Cortex of kidney (tissue), 1 donor: ENCODE measurements at places on chromosomes 4 and X.

DNA sequence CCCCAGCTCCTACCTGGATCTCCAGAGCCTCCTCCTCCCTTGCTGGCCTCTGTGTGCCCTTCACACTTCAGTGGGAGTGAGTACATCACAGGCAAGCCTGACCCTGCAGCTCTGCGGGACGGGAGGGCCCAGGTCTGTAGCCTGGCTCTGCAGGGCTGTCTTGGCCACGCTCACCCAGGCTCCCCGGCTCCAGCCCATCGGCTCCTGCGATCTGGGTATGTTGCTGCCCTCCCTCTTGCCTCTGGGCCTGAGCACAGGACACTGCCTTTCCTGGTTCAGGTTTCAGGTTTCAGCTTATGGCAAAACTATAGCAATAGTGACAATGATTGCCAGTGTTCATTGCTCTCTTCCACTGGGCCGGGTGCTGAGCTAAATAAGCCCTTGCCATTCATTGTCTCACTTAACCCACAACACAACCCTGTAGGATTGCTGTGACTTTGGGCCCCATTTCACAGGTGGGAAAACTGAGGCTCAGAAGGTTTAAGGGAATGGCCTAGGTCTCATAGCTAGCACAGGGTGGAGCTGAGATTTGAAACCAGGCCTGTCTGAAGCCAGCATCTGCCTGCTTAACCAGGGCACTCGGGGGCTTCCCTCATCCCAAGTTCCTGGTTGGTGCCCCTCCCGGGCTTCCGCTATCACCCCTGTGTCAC is 44.6 kb upstream of the SORCS2 start:
- DNase-seq = no peak

DNA sequence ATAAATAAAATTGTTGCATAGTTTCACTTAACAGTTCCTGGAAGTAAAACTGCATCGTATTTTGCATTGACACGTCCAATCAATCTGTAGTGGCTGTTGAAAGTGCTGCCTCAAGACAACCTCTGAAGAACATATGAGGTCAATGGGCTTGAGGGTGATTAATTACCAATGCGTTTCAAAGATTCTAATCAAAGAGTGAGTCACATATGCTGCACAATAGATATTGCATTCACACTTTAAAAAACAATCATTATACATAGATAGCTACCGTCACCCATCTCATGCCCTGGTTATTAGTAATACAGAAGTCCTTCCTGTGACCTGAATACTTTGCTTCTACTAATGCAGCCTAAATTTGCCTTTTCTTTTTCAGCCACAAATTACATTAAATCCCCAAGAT is 743.3 kb upstream of the SLIT2 start:
- DNase-seq = no peak

- no peak for DNase-seq
Observed at GRCh38 chrX:21770631-21771321, 12.9 kb upstream of the SMPX start.

DNA sequence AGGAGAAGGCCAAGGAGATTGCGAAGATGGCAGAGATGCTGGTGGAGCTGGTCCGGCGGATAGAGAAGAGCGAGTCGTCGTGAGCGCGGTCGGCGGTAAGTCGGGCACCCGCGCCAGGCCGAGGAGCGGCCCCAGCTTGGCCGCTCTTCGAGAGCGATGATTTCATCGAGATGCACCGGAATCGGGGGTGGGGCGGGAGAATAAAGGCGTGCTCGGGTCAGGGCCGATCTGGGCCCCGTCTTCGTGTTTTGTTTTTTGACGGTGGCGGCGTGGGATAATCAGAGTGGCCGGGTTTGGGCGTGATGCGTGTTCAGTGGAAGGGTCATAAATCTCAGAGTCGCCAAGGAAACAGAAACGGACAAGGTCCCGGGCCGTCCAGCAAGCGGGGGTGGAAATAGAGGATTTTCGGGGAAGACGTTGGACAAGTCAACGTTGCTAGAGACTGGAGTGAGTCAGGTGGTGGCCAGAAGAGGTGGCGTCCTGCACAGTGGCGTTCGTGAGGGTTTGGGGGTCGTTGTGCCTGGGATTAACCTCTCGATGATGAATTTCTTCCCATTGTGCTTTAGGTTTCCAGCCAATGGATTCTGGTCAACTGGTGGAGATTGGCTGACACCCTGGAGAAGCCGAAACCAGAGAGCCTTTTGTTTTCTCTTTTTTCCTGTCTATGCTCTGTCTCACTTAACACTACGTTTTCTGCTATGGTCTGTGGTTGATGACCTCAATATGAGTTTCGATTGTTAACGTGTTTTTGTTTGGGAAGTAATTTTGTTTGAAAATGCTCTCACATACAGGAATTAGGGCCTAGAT is 882 bp downstream of the MRFAP1 start:
- no peak for DNase-seq

GRCh38 chr4:156948133-156948532 is 23.5 kb downstream of the PDGFC start:
- DNase-seq = no peak

DNA sequence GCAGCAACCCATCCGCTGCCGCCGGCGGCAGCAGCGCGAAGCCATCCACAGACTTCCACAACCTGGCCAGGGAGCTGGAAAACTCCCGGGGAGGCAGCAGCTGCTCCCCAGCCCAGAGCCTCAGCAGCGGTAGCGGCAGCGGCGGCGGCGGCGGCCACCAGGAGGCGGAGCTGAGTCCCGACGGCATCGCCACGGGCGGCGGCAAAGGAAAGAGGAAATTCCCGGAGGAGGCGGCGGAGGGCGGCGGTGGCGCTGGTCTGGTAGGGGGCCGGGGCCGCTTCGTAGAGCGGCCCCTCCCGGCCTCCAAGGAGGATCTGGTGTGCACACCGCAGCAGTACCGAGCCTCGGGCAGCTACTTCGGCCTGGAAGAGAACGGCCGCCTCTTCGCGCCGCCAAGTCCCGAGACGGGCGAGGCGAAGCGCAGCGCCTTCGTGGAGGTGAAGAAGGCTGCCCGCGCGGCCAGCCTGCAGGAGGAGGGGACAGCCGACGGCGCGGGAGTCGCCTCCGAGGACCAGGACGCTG is 4.9 kb downstream of the PRDM8 start:
- DNase-seq = no peak
